GM20000 (cell line): ENCODE measurements at places on chromosomes 4 and X.

DNA sequence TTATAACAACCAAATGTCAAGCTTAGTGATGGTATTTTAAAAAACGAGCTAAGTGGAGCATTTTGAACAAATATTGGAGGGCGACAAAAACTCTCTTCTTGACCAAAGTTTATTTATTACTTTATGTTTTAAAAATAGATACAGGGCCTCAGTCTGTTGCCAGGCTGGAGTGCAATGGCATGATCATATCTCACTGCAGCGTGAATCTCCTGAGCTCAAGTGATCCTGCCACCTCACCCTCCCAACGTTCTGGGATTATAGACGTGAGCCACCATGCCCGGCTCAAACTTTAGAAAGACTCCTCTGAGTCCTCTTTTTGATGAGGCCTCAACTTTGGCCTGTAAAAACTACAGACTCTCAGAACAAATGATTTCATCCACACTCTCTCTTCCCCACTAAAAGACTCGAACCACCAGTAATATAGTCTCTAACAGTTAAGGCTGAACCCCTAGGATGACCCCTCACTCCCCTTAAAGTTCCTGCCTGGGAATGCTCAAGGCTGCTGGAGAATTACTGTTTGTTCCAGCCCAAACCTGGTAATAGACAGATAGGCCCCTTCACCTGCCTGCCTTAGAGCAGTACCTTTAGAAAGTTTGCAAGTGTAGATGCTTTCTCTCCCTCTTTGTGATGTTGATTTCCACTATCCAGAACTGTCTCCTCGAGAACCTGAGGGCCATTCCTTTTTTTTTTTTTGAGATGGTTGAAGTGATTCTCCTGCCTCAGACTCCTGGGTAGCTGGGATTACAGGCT lies 55.3 kb upstream of the HPSE start:
- DNase-seq, result no peak

DNA sequence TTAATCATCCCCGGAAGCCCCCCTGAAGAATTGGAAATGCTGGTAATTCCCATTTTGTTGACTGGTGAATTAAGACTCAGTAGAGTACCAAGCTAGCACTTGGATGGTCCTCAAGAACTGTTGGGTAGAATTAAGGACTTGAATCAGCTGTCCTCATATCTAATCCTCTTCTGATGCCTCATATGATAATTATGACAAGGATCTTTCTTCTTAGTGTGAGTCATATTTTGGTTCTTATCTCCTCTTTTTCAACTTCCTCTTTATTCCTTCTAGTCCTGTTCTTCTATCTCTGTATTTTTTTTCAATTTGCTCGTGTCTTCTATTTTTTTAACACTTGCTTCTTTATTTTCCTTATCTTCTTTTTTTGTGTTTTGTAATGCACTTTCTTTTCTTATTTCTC lies 206.3 kb upstream of the ANXA3 start:
- DNase-seq, result no peak

DNA sequence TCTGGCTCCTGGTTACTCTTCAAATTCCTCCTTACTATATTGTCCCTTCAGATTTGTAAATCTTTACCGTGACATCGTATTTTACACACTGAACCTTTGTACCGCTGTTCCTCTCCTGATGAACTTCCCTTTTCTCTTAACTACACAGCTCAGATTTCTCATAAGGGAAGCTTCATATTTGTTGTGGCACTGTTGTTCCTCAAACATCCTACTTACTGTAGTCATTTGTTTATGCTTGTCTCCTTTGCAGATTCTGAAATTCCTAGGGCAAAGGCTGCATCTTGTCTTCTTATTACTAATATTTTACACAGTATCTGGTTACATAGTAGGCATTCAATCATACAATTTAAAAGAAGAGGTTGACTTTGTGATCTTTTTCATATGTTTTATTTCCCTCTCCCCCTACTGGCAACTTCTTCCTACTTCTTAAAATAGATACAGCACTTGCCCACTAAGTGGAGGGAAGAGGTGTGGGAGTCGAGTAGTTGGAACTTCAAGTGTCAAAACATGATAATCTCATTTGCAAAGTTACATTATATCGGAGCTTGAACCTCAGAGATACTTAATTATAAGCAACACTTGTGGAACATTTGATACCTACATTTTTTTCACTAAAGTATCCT lies 50.0 kb downstream of the TET2 start:
- no peak for DNase-seq

GRCh38 chrX:76987381-76987780 lies 459.8 kb upstream of the FGF16 start:
- DNase-seq, result no peak

GRCh38 chrX:33132569-33132968 lies 78.8 kb downstream of the DMD start:
- no peak for DNase-seq

GRCh38 chr4:186714006-186714675 lies 9.5 kb downstream of the FAT1 start:
- no peak for DNase-seq

GRCh38 chrX:80486299-80486698 lies 66.1 kb downstream of the TENT5D start:
- no peak for DNase-seq
